GF-D8 (cell line): ENCODE measurements at places on chromosomes 4 and X.

DNA sequence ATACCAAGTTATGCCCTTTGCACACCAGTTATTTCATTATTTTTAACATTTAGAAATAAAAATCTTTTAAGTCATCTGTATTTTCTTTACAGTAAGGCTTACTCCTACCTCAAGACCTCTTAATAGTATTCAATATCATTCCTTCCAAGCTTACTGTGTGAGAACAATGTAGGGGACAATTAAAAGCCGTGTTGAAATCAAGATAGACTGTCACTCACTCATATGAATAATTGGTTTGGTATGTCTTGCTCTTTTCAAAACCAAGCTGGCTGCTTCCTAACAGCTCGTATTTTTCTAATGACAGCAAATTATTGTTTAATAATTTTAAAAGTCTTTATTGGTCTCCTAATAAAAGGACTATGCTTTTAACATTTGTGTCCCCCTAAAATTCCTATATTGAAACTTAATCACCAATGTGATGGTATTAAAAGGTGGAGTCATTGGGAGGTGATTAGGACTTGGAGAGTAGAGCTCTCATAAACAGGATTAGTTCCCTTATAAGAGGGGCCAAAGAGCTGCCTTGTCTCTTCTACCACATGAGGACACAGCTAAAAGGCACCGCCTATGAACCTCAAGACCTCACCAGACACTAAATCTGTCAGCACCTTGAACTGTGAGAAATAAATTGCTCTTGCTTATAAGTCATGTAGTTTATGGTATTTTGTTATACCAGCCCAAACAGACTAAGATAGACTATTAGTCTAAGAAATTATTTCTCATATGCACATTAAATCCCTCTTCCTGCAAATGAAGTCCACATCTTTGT lies 4.1 kb downstream of the ABCB7 start:
- DNase-seq: no peak

DNA sequence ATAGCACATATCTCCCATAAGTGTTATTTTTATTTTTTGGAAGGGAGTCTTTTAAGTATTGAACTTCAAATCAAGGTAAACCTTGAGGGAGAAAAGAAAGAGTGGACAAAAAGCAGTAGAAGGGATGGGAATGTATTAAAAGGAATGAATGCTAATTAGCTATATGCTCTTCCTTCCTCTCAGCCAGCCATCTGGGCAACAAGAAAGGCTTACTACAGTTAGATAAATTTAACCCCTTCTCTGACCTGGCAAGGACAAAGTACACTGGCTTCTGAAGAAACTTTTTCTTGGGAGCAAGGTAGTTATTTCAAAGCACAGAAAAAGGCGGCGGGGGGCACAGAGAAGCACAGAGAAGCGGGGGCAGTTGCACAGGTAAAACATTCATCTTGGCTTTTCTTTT lies 54.6 kb downstream of the GAB1 start:
- DNase-seq: no peak

- DNase-seq: no peak
Observed at GRCh38 chr4:54942721-54943120, 182.7 kb downstream of the KDR start.

- no peak for DNase-seq
Observed at GRCh38 chrX:40144576-40144975, 46.8 kb upstream of the BCOR start.

DNA sequence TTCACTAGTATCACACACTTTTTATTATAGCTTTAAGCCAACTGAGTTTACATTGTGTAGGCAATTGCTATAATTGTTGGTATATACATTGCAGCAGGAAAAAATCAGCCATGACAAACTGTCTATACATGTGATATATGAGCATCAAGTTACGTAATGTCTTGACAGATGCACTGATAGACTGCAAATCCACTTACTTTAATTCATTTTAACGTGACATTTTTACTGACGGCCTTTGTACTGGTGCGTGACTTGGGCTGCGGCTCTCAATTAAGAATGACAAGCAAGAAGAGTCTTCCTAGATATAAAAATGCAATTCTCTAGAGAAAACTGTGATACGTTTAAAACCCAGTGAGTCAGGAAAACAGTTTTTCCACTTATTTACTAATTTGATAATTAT lies 143.8 kb downstream of the ACTRT1 start:
- no peak for DNase-seq

GRCh38 chr4:104870495-104871233 lies 276.0 kb upstream of the TET2 start:
- no peak for DNase-seq

DNA sequence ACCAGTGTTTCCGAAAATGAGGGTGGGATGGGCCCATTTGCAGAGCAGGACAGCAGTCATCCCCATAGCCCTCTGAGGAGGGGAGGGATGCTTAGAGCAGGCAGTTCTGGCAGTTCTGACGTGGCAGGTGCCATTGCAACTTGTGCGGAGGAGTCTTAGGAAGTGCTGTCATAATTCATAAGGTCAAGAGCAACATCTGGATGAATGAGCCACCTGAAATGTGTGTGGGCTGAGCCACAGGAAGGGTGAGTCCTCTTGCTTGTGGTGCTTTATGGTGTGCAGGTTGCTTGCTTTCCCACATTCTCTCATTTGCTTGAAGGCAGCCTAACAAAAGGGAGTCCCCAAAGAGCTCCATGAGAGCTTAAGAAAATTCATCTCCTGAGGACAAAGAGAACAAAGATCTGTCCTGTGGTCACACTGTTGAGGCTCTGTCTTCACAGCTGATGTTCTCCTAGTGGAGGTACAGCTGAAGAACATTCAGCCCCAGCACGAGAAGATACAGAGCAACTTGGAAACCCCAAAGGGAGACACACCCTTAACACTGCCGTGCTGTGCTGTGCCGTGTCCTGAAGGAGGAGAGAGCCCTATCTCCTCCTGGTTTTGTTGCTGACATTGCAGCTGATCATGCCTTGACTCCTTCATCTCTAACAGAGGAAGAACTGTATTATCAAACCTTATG lies 60.3 kb downstream of the DLG3 start:
- DNase-seq: no peak

GRCh38 chr4:175457956-175458355 lies 354.1 kb downstream of the GPM6A start:
- no peak for DNase-seq

DNA sequence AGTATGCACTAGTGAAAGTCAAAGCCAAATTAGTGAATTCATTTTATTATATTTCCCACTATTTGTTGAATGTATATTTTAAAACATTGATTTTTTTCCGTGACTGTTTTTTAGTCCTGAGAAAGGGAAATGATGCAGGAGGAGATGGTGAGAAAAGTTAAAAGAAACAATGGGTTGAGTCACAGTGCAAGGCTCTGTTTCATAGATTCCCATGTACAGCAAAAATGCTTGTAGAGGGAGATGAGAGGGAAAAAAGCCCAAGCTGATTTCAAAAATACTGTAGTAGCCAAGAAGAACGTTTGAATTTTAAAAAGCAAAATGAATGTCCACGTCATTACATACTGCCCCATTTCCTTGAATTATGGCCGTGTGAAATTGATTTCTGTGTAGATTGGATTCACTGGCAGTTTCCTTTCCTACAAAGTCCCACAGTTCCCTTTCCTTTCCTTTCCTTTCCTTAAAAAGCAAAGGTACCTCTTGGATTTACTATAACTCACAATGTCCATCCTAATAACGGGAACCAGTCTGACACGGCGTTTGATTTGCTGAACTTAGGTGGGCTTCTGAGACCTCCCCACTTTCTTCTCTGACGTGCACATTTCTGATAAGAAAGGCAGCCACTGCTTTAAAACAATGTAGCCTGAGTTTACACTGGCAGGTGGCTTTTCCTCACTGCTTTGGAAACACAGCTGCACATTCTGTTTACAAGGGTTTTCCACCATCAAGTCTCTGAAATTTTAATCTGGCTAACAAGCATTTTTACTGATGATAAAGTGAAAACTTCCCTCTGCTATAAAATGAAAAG lies 63.7 kb downstream of the SPCS3 start:
- DNase-seq: no peak

- DNase-seq: peak; percentile 32
Observed at GRCh38 chr4:107991945-107992630, 2.4 kb downstream of the HADH start.

GRCh38 chr4:52982946-52983340 lies 120.8 kb downstream of the RASL11B start:
- no peak for DNase-seq

- DNase-seq: no peak
Observed at GRCh38 chrX:9233141-9233540, 199.2 kb upstream of the FAM9B start.

- DNase-seq: no peak
Observed at GRCh38 chr4:165965503-165965902, 92.5 kb downstream of the TLL1 start.

- DNase-seq: no peak
Observed at GRCh38 chrX:65903750-65904149, 136.1 kb downstream of the VSIG4 start.

DNA sequence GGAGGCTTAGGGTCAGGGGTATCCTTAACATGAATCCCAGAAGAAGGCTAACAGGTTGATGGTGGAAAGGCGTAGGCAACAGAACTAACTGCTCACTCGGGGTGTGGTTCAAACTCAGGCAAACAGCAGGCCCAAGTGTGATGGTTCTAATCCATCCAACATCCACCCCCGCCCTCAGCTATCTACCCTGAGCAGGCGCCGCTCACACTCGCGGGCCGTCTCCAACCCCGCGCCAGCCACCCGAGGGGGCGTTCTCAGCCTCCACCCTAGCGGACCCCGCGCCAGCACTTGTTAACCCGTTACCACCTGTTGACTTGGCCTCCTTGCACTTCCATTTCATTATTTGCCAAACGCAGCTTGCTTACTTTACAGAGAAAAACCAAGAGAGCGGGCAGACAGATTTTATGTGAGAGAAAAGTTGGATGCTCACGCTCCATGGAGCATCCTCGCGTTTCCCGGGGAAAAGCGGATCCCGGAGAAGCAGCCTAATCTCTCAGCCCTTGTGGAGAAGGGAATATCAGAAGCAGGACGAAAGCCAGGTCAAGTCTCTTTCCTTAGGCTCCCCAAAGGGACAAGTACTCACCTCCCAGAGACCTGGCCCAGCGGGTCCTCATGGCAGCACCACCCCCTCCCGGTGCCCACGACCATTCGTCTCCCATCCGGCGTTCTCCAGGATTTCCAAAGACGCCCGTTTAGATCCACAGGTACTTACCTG lies 773 bp downstream of the SNCA start:
- no peak for DNase-seq

DNA sequence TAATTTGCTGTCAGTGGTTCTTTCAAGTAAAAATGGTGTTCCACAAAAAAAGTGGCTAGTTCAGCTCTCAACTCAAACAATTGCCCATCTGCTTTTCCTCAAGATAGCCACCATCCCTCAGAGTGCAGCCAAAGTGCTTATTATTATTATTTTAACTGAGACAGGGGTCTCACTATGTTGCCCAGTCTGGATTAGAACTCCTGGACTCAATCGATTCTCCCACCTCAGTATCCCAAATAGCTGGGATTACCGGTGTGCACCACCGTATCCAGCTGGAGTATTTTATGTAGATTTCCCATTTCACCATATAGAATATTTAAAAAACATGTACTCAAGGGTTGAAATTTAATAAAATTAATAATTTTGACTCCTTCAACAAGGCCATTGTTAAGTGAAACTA lies 62.1 kb upstream of the USP9X start:
- no peak for DNase-seq

- no peak for DNase-seq
Observed at GRCh38 chr4:145230726-145231125, 50.3 kb upstream of the OTUD4 start.

- no peak for DNase-seq
Observed at GRCh38 chr4:70505151-70505748, 13.1 kb upstream of the AMTN start.

GRCh38 chrX:116239944-116240840 lies 69.6 kb downstream of the AGTR2 start:
- DNase-seq: no peak

DNA sequence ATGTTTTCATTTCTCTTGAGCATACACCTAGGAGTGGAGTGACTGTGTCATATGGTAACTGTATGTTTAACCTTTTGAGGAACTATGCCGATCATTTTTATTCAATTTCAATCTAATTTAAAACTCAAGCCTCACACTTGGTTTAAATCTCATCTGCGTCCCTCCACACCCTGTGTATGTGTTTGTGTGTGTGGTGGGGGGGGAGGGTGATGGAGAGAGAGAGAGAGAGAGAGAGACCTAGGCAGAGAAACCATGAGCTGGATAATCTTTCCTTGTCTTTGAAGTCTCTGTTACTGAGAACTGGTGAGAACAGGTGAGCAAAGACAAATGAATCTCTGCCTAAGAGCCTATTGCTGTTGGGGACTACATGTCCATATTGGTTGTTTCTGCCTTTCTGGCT lies 105.0 kb downstream of the ARHGAP24 start:
- no peak for DNase-seq

DNA sequence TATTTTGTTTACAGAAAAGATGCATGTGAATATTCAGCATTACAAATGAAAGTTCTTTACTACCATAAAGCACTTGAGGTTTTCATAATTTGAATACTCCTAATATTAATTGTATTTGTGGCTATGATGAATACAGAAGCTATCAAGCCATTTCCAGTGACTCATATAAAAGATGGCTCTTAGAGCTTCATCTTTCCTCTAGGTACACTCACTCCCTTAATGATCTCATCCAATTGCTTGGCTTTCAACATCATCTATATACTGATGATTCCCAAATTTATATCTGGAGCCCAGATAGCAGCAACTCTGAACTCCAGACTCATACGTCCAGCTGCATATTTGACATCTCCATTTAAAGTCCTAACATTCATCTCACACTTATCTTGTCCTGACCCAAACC lies 183.4 kb upstream of the FAM241A start:
- DNase-seq: no peak

- DNase-seq: no peak
Observed at GRCh38 chrX:18825375-18825774, 117.9 kb downstream of the PPEF1 start.

DNA sequence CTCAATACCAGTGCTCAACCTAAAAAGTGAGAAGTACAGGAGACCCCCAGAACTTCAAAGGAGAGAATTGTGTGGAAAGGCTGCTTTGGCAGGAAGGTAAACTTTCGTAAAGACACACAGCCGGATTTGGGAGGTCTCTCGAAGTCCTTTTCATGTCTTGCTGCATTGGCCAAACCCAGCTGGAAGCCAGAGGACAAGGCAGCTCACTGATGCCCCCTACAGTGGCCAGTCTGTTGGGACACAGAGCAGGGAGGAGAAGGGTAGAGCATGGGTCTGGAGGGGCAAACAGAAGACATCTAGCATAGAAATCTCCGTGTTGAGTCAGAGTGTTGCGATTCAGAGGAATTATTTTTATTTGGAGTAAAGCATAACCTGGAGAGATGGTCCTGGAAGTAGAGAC lies 198.9 kb downstream of the ANK2 start:
- no peak for DNase-seq

DNA sequence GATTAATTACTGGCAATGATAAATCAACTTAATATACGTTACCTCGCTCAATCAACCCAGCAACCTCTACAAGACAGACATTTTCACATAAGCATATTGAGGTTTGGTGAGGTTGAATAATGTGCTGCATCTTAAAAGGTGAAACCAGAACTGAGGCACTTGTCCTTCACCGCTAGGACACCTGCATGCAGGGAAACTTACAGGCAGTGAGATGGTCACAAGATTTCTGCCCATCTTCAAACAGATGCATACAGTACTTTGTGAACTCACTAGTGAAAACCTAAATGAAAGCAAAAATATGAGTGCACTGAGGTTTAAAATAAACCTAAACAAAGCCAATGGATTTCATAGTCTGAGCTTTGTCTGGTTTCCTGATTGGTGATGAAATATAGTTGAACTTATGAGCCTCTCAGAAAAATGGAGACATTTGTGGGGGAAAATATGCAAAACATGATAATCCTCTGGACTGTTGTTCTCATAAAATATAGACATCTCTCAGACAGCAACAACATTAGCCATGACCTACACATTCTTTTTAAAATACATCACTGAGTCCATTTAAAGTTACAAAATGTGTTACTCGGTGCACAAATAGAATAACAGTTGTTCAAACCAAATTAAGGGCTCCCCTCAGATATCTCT lies 20.9 kb upstream of the PRSS12 start:
- no peak for DNase-seq
